ENCODE measurements at places on chromosomes 2 and 18.

GRCh38 chr18:70258243-70258642 is 30.6 kb upstream of the SOCS6 start:
- DNase-seq: no peak

DNA sequence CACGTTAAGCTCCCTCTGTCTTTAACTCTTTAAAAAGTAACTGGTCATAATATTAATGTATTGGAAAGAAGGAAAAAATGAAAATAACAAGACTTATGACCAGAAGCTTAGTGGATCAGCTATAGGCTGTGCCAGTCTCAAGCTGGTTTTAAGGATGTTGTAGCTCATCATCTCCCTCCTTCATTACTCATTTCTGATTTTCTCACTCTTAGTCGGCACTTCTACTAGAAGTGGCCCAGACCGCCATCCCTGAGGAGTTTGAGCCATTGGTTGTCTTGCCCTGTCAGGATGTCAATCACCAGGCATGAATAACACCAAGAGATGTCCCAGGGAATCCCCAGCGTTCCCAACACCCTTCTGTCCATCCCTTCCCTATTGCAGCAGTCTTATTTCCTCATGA is 151.5 kb downstream of the ASXL3 start:
- DNase-seq: no peak

- DNase-seq: no peak
Measured at GRCh38 chr2:45759310-45759851, 107.9 kb downstream of the PRKCE start.

DNA sequence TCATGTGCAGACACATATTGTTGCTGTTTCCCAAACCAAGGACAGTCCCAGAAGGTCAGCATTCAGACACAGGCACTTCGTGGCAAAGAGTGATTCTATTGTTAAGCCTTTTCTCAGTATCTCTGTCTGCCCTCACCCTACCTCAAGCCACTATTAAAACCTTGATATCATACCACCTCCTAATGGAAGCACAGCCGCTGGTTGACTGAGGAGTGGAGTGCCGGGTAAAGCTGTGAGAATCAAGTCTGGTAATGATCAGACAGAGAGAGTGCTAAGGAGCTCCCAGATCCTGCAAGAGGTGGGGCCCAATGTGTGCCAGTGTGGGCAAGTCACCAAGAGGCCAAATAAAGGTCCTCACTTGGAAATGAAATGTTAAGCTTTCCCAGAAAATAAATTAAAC is 819.5 kb downstream of the BCL11A start:
- no peak for DNase-seq

- DNase-seq: no peak
Measured at GRCh38 chr2:7272210-7272609, 355.0 kb downstream of the RNF144A start.

- peak; percentile 93 for DNase-seq
Measured at GRCh38 chr2:107809835-107810234, 16.9 kb upstream of the RGPD4 start.

DNA sequence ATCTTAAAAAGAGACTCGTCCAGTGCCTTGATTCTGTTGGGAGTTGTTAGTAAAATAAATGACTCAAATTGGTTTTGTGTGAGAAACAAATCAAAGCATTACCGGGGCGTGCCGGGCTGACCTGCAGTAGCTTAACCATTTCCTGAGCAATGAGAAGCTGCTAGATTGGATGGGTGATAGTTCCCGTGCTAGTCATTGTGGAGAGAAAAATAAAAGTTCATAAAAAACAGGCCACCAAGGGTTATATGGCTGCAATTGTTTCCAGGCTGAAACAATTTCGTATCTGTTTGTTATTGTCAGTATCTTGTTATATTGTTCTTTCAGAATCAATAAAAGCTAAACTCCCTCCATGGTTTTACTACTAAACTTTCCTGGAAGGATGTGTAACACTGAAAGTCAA is 314.4 kb downstream of the MTX2 start:
- DNase-seq: no peak

GRCh38 chr2:59529726-59530125 is 1023.7 kb downstream of the BCL11A start:
- no peak for DNase-seq

GRCh38 chr2:206257350-206257749 is 17.1 kb upstream of the ZDBF2 start:
- no peak for DNase-seq

- peak; percentile 52 for DNase-seq
Measured at GRCh38 chr18:68660354-68661183, 54.3 kb downstream of the TMX3 start.

DNA sequence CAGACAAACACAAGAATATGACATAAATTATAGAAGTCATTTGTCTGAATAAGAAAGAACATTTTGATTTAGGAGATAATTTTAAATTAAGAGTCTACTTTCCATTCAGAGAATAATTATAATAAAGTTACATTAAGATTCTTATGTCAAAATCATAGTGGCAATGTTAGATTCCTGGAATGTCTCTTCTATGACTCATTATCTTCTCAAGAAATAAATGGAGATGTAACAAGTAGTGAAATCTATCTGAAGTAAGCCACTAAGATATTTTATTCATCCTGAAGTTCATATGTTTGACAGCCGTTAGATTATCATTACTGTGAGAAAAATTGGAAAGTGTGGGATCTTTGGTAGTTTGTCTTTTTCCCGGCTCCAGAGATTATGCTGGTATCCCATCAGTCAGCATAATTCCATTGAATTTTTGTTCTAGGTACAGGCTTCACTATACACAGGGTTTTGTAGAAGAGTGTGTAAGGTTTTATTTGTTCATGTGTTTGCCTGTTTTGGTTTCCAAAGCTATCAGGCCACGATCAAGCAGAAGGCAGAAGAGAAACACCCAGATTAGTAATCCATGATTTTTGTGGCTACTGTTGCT is 1246.6 kb upstream of the LRRTM1 start:
- DNase-seq: no peak

DNA sequence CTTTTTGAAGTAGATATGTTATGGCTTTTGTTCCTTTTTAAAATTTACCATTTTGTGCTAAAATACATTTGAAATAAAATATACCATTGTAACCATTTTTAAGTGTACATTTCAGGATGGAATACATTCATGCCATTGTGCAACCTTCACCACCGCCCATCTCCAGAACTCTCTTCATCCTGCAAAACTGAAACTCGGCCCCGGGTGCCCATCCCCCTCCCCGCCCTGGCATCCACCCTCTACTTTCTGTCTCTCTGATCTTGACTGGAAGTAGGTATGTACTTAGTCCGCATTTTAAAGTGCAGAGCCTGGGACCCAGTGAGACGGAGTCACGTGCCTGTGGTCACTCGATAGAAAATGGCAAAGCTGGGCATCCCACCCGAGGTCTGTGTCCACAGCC is 45.6 kb downstream of the DIPK1C start:
- DNase-seq: no peak

DNA sequence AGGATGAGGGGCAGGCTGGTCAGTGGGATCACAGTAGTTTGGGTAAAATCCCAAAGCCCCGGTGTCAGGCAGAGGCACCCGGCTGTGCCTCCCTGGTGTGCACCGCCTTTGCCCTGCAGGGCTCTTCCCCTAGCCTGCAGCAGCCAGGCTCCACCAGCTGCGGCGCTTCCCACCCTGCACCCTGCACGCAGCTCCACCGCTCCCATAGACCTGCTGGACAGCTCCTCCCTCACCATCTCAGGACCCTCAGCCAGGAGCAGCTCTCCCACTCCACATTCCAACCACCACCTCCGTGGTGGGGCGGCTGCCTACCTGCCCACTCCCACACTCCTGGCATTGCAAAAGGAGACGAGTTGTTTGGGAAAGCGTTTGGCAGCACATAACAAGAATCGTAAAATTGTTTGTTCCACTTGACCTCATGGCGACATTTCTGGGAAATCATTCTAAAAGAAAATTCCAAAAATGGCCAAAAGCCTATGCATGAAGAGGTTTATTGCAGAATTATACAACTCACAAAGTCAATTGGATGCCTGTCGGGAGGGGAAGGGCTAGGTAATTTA is 287.4 kb upstream of the HDAC4 start:
- no peak for DNase-seq

DNA sequence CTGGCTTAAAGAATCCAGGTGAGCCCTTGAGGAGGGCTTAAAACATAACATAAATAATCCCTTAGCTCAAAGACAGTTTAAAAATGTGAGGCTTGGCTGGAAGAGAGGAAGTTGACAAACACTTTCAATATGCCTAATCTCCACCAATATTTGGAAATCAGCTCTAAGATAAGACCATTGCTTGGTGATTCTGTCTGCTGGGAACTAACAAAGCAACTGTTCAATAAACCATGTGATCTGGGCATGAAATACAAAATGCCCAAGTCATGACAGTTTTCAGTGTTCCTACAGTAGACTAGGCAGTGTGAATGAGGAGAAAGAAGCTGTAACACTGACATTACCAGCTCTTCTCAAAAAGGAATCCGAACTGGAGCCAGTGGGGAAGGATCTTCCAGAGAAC is 10.7 kb downstream of the MFF start:
- no peak for DNase-seq

DNA sequence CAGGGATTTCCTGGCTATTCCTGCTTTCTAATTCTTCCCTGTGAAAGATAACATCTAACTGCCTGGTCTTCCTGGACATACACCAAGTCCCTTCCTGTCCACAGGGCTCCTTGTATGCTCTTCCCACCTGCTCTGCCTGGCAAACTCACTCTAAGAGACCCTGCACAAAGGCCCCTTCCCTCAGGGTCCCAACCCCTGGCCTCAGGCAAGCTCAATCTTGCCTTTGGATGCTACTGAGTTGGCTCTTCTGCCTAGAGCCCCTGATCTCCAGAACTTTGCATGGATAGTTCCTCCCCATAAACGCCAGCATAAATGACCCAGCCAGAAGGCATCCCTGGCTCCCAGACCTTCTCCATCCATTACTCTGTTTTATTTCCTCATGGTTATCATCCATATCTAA is 98.3 kb upstream of the OTOS start:
- no peak for DNase-seq

DNA sequence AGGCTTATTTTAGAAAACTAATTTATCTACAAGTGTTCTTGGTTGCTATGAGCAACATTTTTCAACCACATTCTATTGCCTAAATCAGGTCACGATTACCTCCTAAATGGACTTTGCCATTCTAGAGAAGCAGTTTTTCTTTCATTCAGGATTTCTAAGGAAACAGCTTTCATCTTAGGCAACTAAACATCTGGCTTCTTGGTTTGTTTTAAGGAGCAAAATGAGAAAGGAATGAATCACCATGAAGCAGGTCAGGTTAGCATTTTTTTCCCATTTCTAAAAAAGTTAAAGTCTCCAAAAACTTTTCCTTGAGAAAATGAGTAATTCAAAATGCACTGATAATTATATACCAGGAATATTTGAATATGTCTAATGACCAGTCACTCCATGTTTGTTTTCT is 114.8 kb downstream of the GAREM1 start:
- no peak for DNase-seq

Measured in NCI-H1105 (cell line).